ENCODE measurements at places on chromosomes 2 and 18.

DNA sequence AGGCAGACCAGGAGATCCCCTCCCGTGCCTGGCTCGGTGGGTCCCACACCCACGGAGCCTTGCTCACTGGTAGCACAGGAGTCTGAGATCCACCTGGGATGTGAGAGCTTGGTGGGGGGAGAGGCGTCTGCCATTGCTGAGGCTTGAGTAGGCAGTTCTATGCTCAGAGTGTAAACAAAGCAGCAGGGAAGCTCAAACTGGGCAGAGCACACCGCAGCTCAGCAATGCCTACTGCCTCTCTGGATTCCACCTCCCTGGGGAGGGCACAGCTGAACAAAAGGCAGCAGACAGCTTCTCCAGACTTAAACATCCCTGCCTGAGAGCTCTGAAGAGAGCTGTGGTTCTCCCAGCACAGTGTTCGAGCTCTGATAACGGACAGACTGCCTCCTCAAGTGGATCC lies 85.1 kb downstream of the UGP2 start:
- no peak for DNase-seq

GRCh38 chr2:30355306-30355705 lies 91.7 kb upstream of the LCLAT1 start:
- no peak for DNase-seq

GRCh38 chr2:156322051-156322685 lies 10.4 kb downstream of the NR4A2 start:
- no peak for DNase-seq

GRCh38 chr18:76055025-76055424 lies 440.0 kb downstream of the ZNF516 start:
- DNase-seq, result no peak

- no peak for DNase-seq
These were observed 321.5 kb upstream of the NT5C1B start for GRCh38 chr2:18910843-18911242.

DNA sequence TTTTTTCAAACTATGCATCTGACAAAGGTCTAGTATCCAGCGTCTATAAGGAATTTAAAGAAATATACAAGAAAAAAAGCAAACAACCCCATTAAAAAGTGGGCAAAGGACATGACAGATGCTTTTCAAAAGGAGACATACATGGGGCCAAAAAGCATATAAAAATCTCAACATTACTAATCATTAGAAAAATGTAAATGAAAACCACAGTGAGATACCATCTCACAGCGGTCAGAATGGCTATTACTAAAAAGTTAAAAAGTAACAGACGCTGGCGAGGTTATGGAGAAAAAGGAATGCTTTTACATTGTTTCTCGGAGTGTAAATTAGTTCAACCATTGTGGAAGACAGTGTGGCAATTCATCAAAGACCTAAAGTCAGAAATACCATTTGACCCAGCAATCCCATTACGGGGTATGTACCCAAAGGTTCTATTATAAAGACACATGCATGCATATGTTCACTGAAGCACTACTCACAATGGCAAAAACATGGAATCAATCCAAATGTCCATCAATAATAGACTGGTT lies 643.1 kb upstream of the LRRTM1 start:
- no peak for DNase-seq

DNA sequence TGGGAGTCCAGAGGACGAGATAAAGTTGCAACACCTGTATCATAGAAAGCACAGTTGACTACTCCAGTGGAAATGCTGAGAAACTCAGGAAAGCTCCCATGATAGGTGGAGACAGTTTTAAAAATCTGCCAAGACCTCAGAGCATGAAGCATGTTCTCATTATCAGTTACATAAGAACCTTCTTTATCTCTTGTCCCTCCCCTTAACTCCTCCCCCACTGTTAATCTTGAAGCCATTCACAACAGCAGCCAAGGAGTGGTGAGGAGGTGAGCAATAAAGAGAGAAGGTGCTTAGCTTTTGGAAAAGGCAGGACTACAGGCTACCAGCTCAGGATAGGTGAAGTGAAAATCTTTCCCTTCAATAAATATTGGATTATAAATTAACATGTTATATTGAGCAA lies 657.9 kb downstream of the NYAP2 start:
- no peak for DNase-seq

DNA sequence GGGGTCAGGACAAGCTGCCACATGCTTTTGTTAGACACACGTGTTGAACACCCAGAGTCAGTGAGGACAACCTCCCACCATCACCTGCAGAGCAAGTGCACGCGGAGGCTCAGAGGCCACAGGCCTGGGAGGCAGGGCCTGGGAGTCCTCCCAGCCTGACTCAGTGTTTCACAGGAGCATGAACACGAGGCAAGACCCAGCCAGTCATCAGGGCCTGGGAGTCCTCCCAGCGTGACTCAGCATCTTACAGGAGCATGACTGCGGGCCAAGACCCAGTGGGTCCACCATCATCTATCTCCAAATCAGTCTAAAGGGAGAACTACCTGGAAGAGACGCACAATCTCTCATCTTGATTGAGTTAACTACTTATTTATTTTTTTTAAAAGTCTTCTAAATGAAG lies 112.6 kb upstream of the PXDN start:
- DNase-seq, result no peak

DNA sequence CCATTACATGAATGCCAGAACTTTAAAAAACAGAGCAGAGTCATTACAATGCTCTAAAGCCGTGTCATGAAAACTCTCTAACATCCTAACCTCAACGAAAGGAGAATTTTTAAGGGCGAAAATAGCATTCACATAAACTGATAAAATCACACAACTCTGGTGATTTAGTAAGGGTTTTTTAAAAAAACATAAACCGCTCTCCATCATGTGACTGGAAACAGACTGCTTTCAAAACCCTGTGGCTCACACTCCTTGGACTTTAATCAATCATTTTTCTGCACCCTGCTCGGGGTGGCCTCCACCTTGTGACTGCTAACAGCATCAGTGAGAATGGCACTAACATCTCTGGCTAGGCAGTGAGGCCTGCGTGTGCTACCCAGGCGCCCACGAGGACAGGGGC lies 12.1 kb downstream of the DOCK10 start:
- no peak for DNase-seq

GRCh38 chr2:11406958-11407381 lies 59.0 kb downstream of the E2F6 start:
- no peak for DNase-seq

DNA sequence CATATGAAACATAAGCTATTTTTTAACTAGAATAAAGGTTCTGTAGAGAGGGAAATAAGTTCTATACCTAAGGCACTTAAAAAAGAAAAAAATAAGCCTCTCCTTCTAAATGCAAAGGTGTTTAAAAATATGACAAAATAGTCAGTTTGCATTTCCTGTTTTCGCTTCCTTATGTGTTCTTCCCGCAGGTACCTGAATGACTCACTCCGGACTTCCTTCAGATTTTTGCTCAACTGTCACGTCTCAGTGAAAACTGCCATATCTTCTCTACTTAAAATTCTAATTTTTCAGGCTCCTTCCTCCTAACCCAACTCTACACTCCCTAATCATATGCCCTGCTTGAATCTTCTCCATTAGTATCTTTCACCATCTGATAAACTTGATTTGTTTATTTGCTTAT lies 1333.1 kb downstream of the LRP1B start:
- no peak for DNase-seq

DNA sequence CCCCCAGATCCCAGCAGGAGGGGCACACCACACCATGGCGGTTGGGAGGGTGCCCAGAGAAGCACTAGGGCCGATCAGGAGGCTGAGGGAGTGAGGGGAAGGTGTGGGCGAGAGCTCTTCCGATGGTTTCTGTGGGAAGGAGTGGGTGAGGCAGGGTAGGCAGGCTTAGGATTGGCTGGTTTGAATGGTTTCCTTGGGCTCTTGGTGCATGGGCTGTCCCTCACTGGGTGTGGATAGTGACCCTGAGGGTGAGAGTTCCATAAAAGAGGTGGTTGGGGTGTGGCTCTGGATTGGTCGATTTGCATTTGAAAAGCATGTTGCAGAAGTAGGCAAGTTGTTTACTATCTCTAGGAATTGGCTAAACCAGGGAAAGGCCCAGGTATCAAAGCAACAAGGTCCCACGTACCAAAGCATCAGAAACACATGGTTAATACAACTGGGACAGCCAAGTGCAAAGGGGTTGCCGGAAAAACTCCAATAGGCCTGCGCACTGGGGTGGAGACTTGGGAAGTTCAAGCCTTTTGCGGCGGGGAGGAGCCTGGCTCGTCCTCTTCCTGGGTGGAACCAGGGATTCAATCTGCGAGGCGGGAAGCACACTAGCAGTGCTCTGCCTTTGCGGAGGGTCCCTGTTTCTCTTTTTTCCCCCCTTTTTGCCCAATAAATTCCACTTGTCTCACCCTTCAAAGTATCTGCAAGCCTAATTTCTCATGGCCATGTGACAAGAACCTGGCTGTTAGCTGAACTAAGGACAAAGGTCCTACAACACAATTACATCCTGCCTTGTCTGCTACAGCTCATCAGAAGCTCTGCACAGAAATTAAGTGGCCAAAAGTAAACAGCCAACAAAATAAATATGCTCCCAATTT lies 43.2 kb downstream of the IL1R2 start:
- DNase-seq, result no peak

GRCh38 chr2:115414466-115414865 lies 972.0 kb downstream of the DPP10 start:
- no peak for DNase-seq

GRCh38 chr2:231454361-231454791 lies 9.9 kb downstream of the NCL start:
- DNase-seq, result no peak

- no peak for DNase-seq
These were observed 48.1 kb downstream of the TMEM185B start for GRCh38 chr2:120174963-120175581.

DNA sequence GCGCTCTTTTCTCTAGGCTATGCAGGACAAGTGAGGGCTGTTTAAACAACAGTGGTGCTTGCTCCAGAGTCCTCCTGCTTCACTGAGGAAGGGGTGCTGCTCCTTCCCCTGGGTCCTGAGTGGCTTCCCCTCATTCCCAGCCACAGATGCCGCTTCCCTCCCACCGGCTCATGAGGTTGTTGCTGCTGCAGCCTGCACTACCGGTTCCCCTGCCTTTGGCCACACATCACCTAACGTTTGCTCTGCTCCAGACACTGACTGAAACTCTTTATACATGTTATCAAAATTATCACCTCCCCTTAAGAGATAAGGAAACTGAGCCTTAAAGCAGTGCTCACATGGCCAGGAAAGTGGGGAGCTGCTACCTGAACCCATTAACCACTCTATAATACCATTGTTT lies 130.8 kb upstream of the LGALSL start:
- no peak for DNase-seq

All from cortex of kidney (tissue), 1 donor.